ENCODE measurements at places on chromosomes 16 and 17. TPM values are rescaled to one million over a fixed set of nuclear protein-coding genes. Genes with fewer than 3 reads are reported as not detected.

FBXO39 gene
- 0.90 TPM for total RNA-seq

DNA sequence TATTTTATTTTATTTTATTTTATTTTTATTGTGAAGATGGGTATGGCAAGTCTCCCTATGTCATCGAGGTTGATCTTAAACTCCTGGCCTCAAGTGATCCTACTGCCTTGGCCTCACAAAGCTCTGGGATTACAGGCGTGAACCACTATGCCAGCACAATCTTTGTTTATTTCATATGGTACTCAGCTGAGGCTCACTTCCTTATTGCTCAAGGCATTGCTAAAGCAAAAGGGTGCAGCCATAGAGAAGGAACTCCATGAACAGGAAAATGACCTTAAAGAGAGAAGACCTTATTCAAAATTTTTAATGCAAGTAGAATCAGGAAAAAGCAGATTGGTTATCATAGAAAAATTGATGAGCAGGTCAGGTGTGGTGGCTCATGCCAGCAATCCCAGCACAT is 110.6 kb upstream of the RBBP6 start:
- no peak for DNase-seq

- peak; percentile 67 for DNase-seq
Measured at GRCh38 chr16:22323173-22323958, 26.2 kb downstream of the POLR3E start.

DNA sequence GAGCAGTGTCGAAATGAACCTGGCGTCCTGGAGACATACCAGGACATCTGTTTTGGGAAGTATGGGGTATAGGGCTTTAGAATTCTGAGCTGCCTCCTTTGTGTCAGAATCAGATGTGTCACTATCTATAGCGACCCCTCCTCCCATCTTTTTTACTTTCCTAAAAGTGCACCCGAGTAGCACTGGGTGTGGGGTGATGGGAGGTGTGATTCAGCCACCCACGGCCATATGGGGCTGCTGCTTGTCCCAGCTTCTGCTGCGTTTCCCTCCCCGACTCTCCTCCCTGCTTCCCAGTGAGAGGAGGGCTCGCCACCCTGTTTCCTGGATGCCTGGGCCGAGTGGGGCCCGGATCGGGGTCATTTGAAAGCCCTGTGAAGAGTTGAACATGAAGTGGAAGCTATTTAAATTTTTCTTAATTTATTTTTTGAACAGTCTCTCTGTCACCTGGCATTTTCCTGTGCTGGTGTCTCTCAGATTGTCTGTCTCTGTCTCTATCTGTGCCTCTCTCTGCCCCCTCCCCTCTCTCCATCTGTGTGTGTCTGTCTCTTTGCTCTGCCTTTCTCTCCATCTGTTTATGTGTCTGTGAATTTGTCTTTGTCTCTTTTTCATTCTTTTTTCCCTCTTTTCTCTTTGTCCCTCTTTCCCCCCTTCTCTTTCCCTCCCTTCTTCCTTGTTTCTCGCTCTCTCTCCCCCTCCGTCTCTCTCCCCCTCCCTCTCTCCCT is 638.8 kb upstream of the EEF2KMT start:
- DNase-seq = no peak
